ENCODE measurements at places on chromosomes 3 and 15. TPM values are rescaled to one million over a fixed set of nuclear protein-coding genes. Genes with fewer than 3 reads are reported as not detected.

The PAQR9 gene
- 0.32 TPM for total RNA-seq

The PEX5L gene
- total RNA-seq = 0.23 TPM

The ALAS1 gene
- 62.4 TPM for total RNA-seq

The CPA3 gene
- total RNA-seq = 46.6 TPM

The TRH gene
- not detected for total RNA-seq

The FAM131A gene
- total RNA-seq = 41.5 TPM

DNA sequence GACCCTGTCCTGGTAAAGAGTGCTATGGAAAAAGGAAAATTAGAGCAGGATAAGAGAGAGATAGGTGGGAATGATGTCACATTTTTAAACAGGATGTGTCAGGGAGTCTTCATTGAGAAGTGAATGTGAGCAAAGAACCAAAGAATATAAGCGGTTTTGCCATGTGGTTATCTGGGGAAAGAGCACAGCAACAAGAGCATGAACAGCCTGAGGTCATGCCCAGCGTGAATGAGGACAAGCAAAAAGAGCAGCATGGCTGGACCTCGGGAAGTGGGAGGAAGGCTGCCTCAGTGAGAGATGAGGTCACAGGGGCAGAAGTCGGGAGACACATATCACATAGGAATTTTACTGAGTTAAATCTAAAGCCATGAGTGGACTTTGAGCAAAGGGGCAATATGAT, 82.8 kb upstream of the HES1 start:
- DNase-seq = no peak

- no peak for DNase-seq
Measured at GRCh38 chr3:189563853-189564563, 67.2 kb upstream of the TP63 start.

DNA sequence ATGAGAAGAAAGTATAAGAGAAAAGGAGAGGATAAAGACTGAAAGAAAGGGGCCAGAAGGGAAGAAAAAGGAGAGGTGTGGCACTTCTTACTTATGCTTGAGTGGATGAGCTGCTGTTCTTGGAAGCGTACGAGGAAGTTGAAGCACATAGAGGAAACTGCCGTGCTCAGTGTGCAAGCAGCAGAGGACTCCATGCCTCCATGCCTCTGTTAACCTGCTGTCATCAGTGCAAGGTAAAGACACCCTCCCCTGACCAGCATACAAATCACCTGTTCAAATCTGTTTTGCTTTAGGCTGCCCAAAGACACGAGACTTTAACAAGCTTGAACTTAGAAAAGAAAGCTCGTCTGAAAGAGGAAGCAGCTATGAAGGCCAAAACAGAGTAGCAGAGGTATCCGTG, 6.4 kb downstream of the WDR5B start:
- no peak for DNase-seq

DNA sequence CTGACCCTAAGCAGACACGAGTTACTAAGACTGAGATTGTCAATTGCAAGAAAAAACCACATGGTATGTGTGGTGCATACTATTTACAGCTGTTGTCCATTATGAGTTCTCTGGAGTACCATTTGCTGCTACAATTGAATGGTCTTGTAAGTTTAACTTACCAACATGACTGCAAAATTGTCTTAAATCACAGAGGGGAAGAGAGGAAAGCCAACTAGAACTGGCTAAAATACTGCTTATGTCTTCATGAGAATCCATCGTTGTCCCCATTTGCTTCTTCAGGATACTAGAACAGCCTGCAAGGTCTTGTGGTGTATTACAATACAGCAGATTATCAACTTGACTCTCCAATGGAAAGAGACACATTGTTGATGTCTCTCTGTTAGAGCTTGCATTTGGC, 313.2 kb downstream of the AGBL1 start:
- no peak for DNase-seq

- peak; percentile 3 for DNase-seq
Measured at GRCh38 chr3:194998948-194999347, 272.0 kb downstream of the XXYLT1 start.

- DNase-seq = no peak
Measured at GRCh38 chr15:62469874-62470688, 305.0 kb upstream of the C2CD4B start.

DNA sequence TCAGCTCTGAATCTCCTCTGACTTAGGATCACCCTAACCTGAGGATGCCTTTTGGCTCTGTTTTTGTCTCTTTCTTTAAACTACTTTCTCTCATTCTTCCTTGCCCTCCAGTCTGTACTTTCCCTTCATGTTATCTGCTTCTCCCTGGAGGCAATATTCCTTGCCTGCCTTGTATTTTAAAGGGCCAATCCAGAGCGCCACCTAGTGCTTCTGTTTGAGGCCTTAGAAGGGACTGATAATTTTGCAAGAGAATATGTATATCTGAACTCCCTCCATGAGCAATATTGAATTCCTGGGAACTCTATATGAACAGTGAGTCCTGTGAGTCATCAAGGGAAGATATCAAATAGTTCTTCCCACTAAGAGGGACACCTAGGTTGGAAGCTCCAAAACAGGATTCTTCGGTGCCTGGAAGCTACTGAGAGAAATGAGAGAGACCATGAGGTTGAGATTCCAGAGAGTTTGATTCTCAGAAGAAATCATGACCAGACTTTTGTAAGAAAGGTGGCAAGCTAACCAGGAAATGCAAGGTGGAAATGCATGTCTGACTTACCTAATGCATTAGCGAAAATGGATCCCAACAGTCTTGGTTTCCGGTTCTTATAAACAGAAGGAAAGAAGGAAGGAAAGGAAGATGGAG, 203.8 kb upstream of the CD96 start:
- peak; percentile 62 for DNase-seq

DNA sequence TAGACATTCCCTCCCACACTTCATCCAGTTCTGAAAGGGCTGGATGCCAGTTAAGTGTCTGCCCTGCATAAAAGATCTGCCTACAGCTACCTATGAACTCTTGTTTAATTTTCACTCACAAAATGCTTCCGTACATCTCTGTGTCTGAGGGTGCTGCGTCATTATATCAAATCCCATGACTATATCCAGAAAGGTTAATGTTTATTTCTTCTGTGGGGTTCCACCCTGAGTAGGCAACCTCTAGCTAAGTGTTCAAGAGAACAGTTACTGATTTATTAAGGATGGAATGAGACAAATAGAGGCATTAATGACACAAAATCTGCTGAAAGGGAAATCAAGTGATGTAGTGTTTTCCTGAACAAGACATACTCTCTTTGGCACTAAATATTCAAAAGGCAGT, 220.2 kb downstream of the MTHFS start:
- no peak for DNase-seq

GRCh38 chr3:146589899-146590508, 15.1 kb downstream of the PLSCR5 start:
- peak; percentile 37 for DNase-seq

DNA sequence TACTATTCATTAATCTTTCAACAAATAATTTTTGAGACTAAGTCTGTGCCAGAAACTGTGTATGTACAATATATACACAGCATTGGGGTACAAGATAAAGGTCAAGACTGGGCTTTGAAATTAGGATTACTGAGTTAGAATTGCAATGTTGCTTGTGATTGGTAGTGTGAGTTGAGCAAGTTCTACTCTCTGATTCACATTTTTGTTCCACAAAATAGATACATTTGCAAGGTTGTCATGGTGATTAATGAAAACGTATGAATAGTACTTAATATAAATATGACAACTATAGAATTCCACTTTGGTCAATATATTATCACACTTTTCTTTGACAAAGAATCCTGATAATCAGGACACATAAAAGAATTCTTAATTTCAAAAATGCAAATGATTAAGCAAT, 314.6 kb downstream of the GBE1 start:
- no peak for DNase-seq

- no peak for DNase-seq
Measured at GRCh38 chr15:71078506-71079207, 36.6 kb upstream of the THSD4 start.

Data from mucosa of gallbladder (tissue), 1 donor.